ENCODE measurements at places on chromosomes 3 and 15. TPM values are rescaled to one million over a fixed set of nuclear protein-coding genes. Genes with fewer than 3 reads are reported as not detected.

Gene SPINK8
- total RNA-seq: not detected

GRCh38 chr3:141256820-141257219 is 25.2 kb downstream of the PXYLP1 start:
- H3K27me3 ChIP-seq: no peaks in the 10 kb centered on the region
- no peaks in the 10 kb centered on the region for H3K4me1 ChIP-seq
- no peaks in the 10 kb centered on the region for H3K36me3 ChIP-seq
- no peak for DNase-seq
- no peak overlapping the region for H3K4me3 ChIP-seq

- no peak overlapping the region for H3K4me3 ChIP-seq
- DNase-seq: no peak
- no peaks in the 10 kb centered on the region for H3K27me3 ChIP-seq
These were observed 5.2 kb downstream of the MCTP2 start for GRCh38 chr15:94236608-94237007.

Gene LYSMD2
- 7.1 TPM for total RNA-seq
